ENCODE measurements at places on chromosomes 12 and 14.

- no peak for DNase-seq
Observed at GRCh38 chr12:130336723-130337487, 782 bp upstream of the PIWIL1 start.

DNA sequence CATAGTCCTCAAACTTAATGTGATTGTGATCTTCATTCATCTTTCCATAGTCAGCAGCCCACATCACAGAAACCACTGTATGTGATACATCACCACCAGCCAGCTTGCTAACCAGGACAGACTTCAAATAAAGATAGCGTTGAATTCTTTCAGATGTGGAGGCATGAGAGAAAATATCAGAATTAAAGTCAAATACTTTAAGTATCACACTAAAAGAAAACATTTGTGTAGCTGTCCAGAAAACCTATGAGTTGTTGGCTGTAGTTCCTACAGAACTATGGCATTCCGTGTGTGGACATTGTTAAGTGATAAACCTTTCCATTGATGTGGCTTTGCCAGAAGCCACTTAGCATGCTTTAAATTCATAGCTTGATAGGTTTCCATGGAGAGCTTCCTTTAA, 105.1 kb downstream of the LLPH start:
- DNase-seq, result no peak

GRCh38 chr14:84036840-84037239, 1493.1 kb upstream of the FLRT2 start:
- peak; percentile 37 for DNase-seq

DNA sequence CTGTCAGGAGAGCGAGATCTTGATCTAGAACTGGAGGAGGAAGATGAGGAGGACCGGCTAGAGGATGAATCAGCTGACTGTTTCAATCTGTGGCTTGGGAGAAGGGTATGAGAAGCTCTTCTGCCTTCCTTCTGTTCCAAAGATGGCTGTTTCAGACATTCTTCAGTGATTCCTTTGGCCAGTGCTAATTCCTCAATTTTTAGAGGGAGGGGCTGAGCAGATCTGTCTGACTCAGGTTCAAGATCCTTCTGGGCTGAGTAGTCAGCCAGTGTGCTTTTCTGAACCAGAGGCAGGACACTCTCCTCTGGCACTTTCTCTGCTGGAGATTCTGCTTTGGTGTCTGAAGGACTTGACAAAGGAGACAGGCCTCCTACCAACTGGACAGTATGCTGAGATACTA, 15.2 kb downstream of the ACIN1 start:
- no peak for DNase-seq

DNA sequence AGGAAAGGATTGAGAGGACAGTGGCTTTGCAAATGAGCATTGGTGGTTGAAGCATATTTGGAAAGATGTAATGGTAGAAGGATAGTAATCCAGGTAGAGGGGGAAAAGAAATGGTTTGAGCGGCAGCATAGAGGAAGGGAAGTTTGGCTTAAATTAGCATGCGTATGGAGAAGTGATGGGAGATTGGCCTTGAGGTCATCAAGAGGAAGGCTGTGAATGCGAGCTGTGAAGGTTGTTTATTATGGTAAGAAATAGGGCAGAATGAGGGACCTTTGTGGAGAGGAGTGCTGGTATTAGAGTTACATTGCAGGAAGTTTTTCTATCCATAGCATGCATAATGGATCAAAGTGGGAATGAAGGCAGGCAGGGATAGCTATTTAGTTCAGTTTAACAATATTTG, 162.1 kb downstream of the TMTC2 start:
- DNase-seq, result no peak

DNA sequence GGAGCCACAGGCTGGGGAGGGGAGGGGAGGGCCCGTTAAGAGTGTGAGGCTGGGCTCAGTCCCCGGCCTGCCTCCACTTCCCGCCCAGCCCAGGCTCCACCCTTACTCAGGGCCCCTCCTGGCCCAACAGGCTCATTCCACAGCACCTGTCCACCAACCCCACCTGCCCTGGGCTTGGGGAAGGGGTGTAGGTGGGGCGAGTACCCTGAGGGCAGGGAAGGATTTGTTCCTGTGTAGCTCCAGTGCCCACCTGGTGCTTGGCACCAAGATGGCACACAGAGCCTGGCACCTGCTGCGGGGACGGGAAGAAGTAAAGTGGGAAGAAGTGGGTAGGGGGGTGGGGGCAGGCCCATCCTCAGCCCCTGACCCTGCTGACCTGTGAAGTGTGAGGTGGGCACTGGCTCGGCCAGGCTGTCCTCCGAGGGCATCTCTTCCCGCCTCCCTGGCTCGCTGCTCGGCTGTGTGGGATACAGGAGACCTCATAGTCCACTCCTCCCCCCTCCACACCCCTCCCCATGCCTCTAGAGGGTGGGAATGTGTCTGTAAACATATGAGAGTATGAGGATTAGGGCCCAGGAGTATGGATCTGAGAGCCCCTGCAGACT, 35.1 kb downstream of the NCKAP5L start:
- no peak for DNase-seq

GRCh38 chr12:104414581-104415341, 42.0 kb upstream of the CHST11 start:
- no peak for DNase-seq

DNA sequence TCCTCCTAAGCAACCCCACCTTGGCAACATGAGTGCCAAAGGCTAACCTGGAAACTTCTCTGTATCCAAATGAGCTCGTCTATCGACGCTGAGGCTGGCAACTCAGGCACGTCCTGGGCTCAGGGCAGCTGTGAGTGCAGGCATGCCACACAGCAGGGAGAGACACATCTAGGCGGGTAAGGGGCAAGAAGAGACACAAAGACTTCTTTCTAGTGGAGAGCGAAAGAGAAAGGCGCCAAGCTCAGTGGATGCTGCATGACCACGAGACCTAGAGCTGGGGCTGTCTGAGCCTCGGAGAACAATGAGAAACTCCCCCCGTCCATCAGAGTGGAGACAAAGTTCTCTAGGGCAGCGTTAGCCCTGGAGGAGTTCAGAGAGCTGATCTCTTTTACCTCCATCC, 170.4 kb downstream of the CALM1 start:
- DNase-seq, result no peak

DNA sequence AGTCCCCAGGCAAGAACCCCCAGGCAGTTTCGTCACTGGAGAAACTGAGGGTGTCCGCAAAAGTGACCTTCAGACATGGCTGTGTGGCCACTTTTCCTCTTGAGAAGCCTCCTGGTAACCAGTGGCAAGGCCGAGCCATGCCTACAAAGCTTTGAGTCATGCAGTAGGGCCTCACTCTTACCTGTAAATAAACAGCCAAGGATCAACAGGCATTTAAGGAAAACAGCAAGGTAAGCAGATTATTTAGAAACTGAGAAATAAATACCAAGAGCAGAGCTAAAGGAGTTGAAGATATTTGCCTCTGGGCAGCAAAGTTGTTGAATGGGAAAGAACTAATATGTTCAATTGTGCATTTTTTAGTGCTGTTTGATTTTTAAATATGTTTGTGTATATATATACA, 141.0 kb upstream of the BCL2L14 start:
- no peak for DNase-seq

DNA sequence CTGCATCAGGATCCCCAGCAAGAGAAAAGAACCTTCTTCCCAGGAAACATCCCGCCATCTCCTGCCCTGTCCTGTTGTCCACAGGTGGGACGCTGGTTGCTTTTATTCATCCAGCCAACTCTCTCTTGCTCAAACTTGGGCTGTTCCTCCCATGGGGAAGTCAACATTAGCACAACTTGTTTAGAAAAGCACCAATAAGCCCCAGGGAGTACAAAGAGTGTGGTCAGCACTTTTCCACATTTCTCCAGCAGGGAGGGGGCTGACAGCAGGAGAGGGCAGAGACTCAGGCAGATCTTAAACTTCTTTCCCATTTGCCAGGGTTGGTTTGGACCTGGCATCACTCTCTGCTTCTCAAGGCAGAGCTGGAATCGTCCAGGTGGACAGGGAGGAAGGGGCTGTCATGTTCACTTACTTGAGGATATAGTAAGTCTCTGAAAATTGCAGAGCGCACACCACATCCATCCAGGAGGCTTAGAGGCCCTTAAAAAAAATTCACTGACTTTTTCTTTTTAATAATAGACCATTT, 74.9 kb downstream of the RBM19 start:
- no peak for DNase-seq

GRCh38 chr14:58439476-58439875, 12.0 kb downstream of the KIAA0586 start:
- DNase-seq, result no peak

GRCh38 chr14:46306267-46306666, 345.3 kb downstream of the RPL10L start:
- no peak for DNase-seq

- no peak for DNase-seq
Observed at GRCh38 chr14:51593397-51593796, 58.3 kb upstream of the FRMD6 start.

DNA sequence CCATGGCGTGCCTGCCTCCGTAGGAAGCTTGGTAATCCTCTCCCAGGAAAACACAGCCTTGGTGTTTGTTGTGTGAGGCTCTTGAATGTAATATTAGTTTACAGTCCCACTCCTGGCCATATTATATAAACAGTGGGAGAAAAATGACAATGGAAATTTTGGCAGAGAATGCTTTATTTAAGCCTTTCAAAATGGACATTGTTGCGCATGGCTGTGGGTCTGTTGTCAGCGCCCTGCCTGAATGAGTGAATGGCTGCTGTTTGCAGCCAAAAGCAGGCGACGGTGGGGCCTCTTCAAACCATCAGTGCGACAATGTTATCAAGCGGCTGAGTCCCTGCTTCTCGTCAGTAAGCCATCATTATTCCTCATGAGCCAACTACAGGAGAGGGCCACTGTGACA, 201.8 kb upstream of the RMST start:
- no peak for DNase-seq

DNA sequence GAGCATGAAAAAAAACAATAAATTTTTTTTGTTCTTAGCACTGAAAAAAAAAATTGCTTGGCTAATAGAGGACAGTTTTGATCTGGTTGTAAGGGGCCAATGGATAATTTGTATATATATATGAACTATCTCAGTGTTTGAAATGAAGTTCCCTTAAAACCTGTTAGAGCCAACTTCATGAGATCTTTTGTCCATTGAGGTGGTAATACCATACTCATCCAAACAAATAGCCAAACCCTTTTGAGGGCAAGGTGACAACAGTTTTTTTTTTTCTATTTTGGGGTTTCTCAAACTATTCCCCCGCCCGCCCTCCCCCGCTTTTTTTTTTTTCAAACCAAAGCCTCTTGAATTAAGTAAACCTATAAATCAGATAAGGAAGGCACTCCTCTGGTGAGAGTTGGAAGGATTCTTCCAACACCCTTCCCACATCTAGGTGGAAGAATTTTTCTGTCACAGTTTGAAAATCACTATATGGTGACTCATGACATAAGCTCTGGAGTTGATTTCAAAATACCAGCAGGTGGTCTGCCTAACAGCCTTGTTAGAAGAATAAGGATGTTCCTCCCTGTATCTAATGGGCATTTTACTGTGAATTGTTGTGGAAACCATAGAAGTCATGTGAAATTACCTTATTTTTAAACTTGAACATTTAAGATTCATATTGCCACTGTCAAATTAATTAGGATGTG, 10.2 kb downstream of the ARHGAP5 start:
- peak; percentile 4 for DNase-seq

- no peak for DNase-seq
Observed at GRCh38 chr12:52552055-52552454, 890 bp downstream of the KRT71 start.

- no peak for DNase-seq
Observed at GRCh38 chr12:91139286-91139685, 28.0 kb upstream of the LUM start.

DNA sequence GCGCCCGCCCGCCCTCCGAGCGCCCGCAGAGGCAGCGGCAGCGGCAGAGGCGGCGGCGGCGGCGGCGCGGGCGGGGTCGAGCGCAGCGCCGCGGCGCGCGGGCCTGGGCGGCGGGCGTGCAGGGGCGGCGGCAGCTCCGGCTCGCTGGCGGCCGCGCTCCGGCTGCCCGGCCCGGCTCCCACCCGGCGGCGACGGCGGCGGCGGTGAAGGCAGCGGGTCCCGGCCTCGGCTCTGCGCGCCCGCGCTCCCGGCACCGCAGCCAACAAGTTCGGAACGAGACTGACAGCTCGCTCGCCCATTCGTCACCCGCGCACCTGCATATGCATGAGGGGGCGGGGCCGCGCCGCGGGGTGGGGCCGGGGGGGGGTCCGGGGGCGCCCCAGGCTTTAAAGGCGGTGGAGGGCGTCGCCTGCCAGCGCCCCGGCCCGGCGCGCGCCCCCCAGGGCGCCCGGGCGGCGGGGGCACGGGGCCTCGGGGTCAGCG, at the start of gene JAG2:
Gene JAG2, minus strand, starts transcription at position 281 of the 483 bp plus-strand sequence. CDS start 356 bp downstream, outside the sequence.
- DNase-seq, result peak; percentile 61

DNA sequence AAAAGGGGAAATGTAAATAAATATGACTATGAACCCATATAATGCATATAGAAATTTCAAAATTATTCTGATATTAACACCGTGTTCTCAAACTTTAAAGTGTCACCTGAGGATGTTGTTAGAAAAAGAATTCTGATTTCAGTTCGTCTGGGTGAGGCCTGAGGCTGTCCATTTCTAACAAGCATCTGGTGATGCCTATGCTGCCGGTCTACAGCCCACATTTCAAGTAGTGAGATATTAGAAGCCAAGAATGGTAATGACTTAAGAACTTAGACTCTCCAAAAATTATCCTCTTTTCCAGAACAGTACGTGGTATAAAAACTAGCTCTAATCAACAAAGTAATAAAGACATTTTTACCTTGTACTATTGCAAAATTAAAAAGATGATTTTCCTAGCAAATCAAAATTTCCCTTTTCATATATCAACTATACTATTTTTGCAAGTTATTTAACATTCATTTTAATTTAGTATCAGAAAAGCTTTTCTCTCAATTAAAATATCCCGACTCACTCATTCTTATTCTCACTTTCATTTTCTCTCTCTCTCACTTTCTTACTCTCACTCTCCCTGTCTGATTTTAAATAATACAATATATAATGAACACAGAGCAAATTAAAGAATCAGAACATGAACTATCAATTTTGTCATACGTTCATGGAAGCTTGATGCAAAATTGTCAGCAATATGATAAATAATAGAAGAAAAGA, 35.0 kb downstream of the PIK3C2G start:
- no peak for DNase-seq

- DNase-seq, result peak; percentile 29
Observed at GRCh38 chr14:102020058-102020971, 55.9 kb downstream of the DYNC1H1 start.

- peak; percentile 51 for DNase-seq
Observed at GRCh38 chr12:121467638-121468498, 68.0 kb downstream of the RNF34 start.

DNA sequence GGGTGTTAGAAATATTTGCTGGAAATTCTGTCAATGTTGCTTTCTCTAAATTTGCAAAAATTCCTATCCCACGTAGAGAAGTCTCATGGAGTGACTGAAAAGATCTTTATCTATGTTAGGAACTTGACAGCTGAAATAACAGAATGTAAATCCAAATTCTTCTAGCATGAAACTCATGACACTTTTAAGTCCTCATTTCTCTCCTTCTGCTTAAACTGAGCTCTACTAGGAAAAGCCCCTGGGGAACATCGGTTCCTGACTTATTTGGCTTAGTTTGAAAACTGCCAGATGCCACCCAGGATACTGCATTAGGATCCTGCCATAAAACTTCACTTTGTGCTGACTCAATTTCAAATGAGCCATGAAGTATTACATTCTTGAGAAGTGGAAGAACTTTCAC, 426.0 kb downstream of the GALC start:
- DNase-seq, result no peak

GRCh38 chr12:17326649-17327048, 720.7 kb upstream of the LMO3 start:
- no peak for DNase-seq

All from hematopoietic multipotent progenitor cell treated with erythropoietin and hydrocortisone succinate and interleukin-3 and kit ligand, for 6 days (in vitro differentiated cells).